ENCODE measurements at places on chromosomes 3 and 15.
A peak's percentile ranks its signal among the peaks of the same experiment; 100 is the strongest.

GRCh38 chr3:23004971-23005370 lies 198.2 kb upstream of the UBE2E2 start:
- DNase-seq = peak; percentile 40

DNA sequence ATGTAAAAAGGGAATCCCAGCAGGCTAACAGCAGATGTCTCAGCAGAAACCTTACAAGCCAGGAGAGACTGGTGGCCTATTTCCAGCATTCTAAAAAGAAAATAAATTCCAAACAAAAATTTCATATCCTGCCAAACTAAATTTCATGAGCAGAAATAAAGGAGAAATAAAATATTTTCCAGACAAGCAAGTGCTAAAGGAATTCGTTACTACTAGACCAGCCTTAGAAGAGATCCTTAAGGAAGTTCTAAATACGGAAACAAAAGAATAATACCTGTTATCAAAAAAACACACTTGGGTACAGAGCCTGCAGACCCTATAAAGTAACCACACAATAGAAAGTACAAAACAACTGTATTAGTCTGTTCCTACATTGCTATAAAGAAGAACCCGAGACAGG lies 41.4 kb downstream of the HDGFL3 start:
- no peak for DNase-seq

GRCh38 chr3:183328164-183328563 lies 75.1 kb downstream of the B3GNT5 start:
- DNase-seq = peak; percentile 17

GRCh38 chr15:31392761-31393401 lies 66.2 kb downstream of the KLF13 start:
- no peak for DNase-seq

DNA sequence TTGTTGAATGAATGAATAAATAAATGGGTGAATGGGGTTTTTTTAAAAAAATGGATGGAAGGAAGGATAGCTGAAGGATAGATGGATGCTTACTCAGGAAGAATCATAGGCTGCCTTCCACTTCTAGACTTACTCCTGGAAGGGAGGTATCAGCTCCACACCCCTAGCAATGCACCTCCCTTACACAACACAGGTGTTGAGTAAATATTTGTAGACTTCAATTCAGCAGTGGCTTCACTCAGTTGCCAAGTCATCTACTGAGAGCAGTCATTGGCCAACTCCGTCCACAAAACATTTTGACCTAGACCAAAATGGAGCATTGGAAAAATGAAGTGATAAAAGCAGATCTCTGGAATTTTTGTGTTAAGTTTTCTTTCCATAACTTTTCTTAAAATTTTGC lies 65.5 kb upstream of the ST8SIA2 start:
- DNase-seq = no peak

DNA sequence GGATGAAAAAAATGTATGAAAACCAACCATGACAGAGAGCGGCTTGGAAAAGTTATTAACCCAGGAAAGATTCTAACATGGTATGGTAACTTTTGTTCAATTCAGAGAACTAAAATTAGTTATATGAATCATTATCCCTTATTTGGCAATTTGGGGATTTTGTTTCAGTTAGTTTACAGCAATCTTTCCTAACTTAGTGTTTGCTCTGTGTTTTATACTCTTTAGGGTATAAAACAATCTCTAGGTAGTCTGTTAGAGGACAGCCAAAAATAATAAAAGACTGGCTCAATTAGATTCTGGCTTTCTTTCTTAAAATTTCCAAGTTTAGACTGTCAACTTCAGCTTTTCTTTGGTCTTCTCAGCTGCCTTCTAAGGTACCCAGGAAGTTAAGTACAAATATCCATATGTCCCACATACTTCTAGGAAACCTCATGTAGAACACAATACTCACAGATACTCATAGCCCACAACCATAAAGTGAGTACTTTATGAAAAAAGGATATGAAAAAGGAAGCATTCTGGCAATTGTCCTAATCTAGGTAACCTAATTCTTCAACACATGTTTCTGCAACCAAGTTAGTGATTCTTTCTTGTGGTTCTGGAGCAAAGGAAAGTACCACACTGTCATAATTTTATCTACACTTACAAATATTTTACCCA lies 849.3 kb downstream of the ROBO1 start:
- DNase-seq = no peak

GRCh38 chr15:31504462-31504839 lies 177.8 kb downstream of the KLF13 start:
- no peak for DNase-seq

DNA sequence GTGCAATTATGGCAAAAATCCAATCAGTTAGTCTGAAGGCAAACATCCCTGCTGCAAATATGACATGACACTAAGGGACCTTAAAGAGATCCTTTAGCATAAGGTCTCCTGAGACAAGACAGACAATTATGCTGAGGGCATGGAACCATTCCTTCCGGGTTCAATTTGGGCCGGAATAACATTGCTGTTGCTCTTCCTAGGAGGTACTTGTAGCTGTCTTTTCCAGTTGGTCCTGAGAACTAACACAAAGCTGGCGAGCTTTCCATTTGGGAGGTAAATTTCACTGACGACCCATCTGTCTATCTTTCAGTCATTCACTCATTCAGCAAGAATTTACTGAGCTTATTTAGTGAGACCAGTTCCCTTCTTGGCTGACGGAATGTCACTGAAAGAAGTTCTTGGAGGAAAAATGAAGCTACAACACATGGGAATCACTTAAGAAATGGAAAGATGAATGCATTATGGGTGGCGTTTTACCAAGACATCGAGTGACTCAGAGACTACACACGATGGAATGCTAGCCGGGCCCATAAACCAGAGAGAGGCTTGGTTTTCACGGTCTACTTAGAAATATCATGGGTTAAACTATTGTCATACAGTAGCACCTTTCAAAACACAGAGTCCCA lies 215.5 kb downstream of the PDZRN3 start:
- no peak for DNase-seq

DNA sequence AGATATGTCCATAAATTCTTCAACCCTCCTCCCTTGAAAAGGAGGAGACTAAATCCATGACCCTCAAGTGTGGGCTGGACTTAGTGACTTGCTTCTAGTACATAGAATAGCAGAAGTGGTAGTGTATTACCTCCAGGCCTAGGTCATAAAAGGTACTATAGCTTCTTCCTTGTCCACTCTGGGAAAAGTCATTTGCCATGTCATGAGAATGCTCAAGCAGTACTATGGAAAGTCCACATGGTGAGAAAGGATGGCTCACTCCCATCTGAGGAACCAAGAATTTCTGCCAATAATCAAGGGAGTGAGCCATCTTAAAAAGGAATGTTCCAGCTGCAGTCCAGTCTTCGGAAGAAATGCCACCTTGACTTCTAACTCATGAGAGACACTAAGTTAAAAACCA lies 10.5 kb upstream of the ILDR1 start:
- no peak for DNase-seq

GRCh38 chr3:4398120-4398940 lies 68.7 kb downstream of the SUMF1 start:
- DNase-seq = no peak

- peak; percentile 31 for DNase-seq
Observed at GRCh38 chr3:160686955-160687535, 10.1 kb downstream of the ARL14 start.

DNA sequence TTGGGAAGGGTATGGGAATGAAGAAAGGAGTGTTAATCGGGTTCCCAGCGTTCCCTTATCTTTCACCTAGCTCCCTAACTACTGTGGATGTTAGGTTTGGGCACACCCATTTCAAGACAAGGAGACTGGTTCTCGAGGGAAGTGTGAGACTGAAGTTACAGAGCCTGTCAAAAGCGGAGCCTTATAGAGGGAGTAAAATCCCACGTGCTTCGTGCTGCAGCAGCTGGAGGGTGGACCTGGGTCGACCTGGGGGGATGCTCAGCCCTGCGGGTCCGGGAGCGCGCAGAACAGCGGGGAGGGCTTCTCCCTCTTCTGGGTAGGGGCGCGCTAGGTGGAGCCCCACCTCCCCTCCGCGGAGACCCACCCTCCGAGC lies 314 bp upstream of the TMED3 start:
- DNase-seq = peak; percentile 11

DNA sequence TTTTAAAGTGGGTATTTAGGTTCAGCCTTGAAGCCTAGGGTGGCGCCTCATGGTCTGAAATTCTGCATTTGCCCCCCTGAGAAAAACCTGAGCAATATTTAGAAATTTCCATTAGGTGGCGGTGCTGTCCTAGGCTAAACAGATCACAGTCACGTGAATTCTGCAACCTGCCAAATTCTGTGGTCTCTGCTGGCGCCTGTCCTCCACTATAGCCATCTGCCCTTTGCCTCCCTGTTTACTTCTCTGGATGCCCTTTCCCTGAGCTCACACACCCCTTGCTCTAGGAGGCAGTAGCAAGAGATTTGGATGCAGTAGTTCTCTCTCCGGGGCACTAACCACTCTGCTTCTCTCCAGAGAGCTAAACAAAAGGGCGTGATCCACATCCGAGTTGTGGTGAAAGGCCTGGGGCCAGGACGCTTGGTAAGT lies 9.1 kb downstream of the MRPS11 start:
- DNase-seq = peak; percentile 46

DNA sequence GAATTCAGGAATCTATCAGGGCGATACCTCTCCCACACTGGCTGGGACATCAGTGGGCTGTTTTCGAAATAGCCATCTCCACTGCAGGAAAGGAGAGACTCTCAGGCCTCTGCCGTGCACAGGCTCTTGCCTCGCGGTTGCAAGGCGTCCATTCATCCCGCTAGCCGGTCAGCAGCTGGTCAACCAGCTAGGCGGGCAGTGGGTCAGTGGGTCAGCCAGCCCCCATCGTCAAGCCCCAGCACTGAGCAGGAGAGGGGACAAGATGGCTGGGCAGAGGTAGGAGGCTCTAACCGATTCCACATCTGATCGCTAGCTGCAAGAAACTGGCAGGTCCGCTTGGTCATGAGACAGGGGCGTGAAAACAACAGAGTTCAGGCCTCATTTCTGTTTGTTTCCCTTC lies 45.1 kb downstream of the MUC4 start:
- DNase-seq = no peak

GRCh38 chr3:172658344-172659245 lies 52.3 kb downstream of the NCEH1 start:
- DNase-seq = peak; percentile 100

GRCh38 chr3:36709826-36710365 lies 54.5 kb downstream of the DCLK3 start:
- no peak for DNase-seq

DNA sequence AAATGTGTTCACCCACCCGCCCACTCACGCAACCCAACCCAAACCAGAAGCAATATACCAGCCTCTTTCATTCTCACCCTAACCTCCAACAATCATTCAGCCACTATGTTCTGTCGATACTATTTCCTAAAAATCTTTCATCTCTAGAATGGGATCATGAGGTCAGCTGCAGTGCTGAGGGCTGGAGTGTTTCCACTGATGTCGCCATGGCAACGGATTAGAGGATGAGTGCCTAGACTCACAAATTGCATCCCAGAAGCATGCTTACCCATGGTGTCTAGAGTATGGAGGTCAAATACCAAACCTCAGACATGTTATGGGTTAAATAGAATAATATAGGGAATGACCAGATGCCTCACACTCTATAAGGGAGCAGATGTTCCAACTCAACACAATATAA lies 138.5 kb downstream of the GABRB3 start:
- DNase-seq = no peak

- DNase-seq = no peak
Observed at GRCh38 chr3:171204942-171205341, 178.4 kb upstream of the SLC2A2 start.

GRCh38 chr3:34832865-34833508 lies 806.3 kb upstream of the ARPP21 start:
- no peak for DNase-seq

GRCh38 chr3:124532071-124532470 lies 198.2 kb upstream of the UMPS start:
- no peak for DNase-seq

DNA sequence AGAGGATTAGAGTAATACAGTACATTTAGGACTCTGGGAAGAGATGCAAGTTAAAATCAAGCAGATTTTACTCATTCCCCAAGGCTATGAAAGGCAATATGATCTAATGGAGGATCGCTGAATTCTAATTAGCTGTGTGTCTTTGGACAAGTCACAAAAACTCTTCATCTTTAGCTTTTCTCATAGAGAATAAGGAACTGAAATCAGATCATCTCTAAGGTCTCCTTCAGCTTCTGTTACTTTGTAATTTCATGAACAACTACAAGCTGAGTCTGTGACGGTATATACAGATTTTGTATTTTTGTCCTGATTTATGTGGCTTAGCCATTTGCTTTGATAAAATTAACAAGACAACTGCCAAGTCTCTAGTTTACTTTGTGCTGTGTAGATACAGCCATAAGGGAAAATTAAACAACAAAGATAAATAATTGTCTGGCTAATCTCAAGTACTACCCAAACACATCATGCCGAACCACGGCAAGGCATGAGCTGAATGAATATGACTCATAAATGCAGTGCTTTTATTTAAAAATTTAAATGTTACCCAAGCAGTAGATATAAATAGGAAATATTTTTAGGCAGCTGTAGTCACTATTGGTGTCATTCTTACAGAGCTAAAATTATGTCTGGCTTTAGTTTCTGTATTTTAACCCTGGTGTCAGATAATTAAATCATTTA lies 81.5 kb downstream of the GAP43 start:
- no peak for DNase-seq

- no peak for DNase-seq
Observed at GRCh38 chr3:140395134-140396075, 282.5 kb upstream of the TRIM42 start.
